ENCODE measurements at places on chromosomes 7 and 10.

DNA sequence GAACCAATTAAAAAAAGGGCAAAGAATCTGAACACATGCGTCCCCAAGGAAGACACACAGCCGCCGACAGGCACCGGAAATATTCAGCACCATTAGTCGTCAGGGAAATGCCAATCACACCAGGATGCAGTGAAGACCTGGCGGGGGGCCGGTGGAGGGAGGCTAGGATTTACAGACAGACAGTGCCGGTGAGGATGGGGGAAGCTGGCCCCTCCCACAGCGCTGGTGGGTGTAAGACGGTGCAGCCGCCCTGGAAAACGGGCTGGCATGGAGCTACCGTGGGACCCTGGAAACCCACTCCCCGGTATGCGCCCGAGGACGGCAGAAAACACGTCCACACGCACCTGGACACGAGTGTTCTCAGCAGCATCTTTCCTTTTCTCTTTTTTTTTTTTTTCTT lies 4.8 kb upstream of the ADAP1 start:
- no peak for DNase-seq

GRCh38 chr7:5553298-5553877 lies 129.8 kb upstream of the TNRC18 start:
- no peak for DNase-seq

- no peak for DNase-seq
These were observed 1.3 kb downstream of the AMPH start for GRCh38 chr7:38629651-38630510.

DNA sequence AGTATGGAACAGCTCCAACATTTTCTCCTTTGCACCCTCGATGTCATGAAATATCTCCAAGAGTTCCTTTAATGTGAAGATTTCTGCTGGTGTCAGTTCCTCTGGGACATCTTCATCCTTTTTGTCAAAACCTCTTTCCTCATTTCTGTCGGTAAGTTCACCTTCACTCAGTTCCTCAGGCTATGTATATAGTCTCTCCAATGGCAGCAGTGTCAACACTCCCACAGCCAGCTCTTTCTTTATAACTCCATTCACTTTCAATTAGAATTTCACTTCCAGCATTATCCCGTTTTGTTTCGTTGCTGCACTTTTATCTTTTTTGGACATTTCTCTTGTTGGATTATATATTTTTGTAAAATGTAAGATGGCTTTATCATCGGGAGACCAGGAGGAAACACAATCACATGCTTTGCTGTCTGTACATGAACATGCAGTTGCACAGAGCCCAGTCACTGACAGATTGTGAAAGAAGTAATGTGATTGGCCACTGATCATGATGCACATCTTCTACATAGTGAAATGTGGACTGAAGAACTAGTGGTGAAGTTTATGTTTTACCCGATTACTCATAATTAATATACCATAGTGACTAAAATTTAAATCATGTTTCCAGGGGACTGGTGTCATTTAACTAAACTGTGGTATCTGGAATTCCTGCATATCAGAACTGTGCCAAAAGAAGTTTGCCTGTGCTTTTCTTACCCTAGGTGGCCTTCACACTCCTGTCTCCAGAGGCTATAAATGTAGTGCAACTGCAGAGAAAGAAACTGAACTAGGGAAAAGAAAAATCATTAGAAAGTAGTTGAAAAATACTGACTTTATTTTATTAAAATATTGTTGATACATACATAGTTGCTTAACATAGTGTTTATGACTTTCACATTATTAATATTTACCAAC lies 289.6 kb downstream of the PPP1R3A start:
- no peak for DNase-seq

GRCh38 chr10:11516431-11516746 lies 95.1 kb downstream of the USP6NL start:
- no peak for DNase-seq

DNA sequence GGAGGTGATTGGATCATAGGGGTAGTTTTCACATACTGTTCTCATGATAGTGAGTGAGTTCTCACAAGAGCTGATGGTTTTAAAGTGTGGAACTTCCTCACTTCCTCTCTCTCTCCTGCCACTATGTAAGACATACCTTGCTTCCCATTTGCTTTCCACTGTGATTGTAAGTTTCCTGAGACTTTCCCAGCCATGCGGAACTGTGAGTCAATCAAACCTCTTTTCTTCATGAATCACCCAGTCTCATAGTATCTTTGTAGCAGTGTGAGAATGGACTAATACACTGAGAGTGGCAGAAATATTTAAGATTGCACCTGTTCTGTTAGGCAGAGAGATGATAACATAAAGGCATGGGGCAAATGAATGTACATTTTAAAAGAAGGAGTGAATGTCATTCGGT lies 507.8 kb downstream of the SORCS3 start:
- DNase-seq: no peak

GRCh38 chr10:80168679-80169380 lies 36.3 kb downstream of the PLAC9 start:
- DNase-seq: no peak

GRCh38 chr7:70668606-70669358 lies 463.2 kb upstream of the GALNT17 start:
- no peak for DNase-seq

DNA sequence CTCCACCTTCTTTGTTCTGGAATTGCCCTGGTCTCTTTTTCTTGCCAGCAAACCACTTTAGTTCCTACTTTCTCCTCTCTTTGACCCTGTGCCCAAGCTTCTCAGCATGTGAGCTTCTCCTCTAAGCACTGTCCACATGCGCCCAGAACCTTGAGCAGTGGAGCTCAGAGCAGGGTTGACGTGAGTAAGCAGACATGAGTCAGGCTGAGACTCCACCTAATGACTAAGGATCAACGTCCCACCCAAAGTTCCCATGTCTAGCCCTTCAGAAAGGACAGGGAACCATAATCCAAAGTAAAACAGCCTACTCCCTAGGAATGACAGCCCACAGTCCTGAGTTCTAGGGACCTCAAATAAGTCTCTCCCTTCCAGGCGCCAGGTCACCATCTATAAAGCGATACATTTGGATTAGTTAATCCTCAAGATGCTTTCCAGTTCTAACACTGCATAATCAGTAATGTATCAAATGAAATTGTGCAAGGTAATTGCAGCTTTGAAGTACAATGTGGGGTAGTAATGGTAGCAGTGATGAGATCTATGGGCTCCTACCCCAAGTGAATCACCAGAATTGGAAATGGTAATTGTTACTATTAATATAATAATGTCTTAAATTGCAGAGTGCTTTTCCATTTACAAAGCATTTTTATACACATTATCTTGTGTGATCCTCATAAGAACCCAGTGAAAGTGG lies 44.5 kb downstream of the KCNMA1 start:
- no peak for DNase-seq

DNA sequence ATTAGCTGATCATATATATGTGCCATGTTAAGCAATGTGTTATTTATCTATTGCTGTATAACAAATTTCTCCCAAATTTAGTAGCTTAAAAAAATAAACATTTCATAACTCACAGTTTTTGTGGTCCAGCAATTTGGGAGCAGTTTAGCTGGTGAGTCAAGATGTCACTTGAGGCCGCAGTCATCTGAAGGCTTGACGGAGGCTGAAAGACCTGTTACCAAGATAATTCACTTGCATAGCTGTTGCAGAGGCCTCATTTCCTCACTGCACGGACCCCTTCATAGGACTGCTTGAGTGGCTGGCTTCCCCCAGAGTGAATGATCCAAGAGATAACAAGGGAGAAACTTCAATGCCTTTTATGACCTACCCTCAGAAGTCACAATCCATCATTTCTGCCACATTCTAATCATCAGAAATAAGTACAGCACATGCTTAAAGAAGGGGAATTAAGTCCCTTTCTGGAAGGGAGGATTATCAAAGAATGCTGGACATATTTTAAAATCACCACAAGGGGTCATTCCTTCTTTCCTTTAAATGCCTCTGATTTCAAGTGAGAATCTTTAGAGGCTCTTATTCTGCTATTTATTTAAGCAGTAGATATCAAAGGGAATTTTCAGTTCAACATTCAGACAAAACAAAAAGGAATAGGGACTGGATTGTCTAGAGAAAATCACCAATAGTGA lies 10.5 kb upstream of the SRPK2 start:
- DNase-seq: no peak

DNA sequence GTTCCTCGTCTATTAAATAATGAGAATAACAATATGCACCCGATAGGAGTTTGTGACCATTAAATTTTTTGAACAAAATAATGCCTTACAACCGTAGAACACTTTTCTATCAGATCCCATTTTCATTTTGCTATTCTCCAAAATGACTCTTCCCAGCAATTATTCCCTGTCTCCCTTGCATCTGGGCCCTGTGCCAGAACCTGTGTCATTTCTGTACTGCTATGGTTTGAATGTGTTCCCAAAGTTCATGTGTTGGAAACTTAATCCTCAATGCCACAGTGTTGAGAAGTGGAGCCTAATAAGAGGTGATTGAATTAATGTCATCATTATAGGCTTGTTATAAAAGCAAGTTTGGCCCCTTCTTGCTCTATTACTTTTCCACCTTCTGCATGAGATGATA lies 33.2 kb upstream of the SMNDC1 start:
- DNase-seq: no peak

DNA sequence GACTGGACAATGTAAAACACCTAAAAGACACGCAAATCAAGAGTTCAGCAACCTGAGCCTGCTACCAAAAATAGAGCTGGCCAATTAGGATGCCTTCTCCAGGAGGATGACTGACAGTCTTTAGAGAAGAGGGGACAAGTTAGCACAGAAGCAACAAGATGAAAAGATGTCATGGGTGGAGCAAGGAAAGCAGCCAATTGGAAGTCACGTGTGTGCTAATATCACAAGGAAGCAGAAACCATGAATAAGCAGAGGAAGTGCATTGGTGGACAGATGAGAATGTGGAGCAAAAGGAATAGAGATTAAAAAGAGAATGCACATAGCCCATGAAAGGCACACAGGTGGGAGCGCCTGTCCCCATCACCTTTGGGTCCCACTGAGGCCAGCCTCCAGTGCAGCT lies 148.1 kb downstream of the SLC25A13 start:
- no peak for DNase-seq

DNA sequence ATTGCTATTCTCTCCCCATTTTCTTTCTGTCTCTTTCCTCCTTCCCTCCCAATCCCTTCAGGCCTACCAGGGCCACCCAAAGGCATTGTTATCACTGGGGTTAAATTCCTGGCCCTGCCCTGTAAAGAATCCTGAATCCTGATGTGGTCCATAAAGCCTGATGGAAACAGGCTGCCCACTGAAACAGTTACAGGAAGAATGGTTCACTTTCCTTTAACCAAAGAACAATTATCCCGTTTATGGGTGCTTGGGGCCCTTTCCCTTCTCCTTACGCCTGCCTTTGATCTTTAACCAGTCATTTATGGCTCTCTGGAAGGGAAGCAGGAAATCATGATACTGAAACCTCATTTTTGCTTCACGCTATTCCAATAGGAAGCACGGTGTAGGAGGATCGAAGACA lies 273.1 kb upstream of the NEBL start:
- DNase-seq: no peak

- no peak for DNase-seq
These were observed 30.5 kb downstream of the IL6 start for GRCh38 chr7:22757338-22757994.

DNA sequence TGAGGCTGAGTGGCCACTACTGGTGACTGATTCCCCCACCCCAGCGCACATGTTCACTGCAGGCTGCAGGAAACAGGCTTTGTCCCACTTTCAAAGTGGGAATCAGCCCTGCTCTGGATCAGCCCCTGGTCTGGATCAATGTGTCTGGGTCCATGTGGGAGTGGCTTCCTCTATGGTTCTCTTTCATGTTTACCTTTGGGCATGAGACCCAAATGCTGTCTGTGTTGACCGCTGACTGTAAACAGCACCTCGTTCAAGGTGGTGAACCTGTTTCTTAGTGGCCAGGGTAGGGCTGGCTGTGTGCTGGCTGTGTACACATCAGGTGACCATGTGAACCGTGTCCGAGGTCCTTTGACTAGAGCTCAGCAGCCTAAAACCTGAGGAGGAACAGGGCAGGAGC lies 121.8 kb downstream of the CAMK1D start:
- no peak for DNase-seq

GRCh38 chr7:33050535-33051318 lies 11.8 kb downstream of the NT5C3A start:
- DNase-seq: no peak

DNA sequence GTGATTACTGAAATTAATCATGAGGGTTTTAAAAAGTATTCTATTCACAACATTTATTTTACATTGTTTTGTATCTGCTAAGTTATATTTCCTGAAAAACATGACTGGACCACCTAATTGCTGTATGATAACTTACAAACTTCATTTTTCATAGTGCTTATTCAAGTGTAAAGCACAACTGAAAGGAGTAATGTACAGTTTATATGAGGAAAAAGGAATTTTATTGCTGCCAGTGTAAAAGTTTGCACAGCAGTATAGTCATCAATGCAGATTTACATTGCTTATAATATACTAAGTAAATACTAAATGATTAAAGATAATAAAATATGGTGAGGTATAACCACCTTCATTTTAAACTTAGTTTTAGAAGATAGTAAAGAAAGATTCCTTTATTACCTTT lies 4.0 kb downstream of the PTEN start:
- no peak for DNase-seq

GRCh38 chr7:22851145-22851544 lies 28.5 kb upstream of the TOMM7 start:
- no peak for DNase-seq

DNA sequence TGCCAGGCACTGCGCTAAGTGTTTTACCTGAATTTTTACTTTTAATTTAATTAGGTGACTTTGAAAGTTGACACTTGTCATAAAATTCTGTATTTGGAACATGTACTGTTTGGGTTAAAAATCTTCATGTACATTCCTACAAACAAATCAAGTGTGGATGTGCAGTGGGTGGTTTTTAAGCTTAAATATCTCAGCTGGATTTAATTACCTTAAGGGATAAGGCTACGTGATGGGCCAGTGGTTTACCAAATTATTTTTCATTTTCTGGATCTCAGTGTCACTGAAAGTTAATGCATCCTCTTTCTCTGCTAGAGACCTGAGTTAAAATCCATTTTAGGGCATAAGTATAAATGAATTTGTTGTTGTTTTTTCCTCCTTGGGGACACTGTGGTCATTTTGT lies 51.1 kb downstream of the EXOC4 start:
- DNase-seq: no peak

GRCh38 chr7:45407730-45408408 lies 166.3 kb upstream of the ADCY1 start:
- DNase-seq: no peak

DNA sequence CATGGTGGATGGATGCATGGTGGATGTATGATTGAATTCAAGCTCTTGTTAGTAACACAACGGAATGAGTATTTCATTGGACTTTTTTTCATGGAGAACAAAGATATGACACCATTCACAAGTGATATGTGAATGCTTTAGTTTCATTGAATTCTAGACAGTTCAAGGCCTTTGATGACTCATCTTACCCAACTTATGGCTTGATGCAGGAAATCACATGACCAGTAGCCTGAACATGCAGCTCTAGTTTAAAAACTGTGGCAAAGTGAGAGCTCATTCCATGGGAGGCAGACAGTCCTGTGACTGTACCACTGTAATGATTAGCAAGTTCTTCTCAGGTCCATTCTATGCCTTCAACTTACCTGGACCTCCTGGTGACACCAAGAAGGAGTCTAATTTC lies 1239.3 kb downstream of the TYW1 start:
- DNase-seq: no peak

GRCh38 chr10:101047961-101048892 lies 13.6 kb upstream of the KAZALD1 start:
- no peak for DNase-seq
